Fibroblast of skin of abdomen (primary cell): ENCODE measurements at places on chromosomes 16 and 17.
A peak's percentile ranks its signal among the peaks of the same experiment; 100 is the strongest.

- DNase-seq: no peak
Observed at GRCh38 chr17:4449736-4450135, 16.0 kb downstream of the SPNS3 start.

DNA sequence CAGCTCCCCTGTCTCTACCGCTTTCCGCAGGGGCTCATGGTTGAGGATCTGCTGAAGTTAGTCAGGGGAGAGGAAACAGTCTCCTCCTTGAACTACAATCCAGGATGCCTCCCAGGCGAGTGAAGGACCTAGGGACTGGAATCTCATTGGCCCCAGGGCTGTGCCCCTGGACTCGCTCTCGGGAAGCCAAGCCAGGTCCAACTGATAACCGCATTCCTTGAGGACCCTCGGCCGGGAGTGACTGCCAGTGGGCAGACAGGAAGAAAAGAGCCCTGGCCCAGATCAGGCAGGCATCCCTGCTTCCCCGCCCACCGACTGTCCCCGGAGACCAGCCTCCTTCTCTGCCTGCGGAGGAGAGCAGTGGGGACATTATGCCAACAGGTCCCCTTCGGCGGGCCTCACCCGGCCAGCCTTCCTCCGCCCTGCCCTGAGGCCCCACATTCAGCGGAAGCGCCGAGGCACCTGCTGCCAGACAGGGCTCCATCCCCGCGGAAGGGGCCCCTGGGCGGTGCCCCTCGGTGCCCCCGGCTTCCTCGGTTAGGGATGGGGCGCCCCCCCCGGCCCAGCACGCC is 776 bp downstream of the LRRC75A start:
- no peak for DNase-seq

- DNase-seq: no peak
Observed at GRCh38 chr16:54870151-54870550, 60.5 kb upstream of the IRX5 start.

- no peak for DNase-seq
Observed at GRCh38 chr16:50530277-50531236, 17.6 kb upstream of the NKD1 start.

- no peak for DNase-seq
Observed at GRCh38 chr17:15422392-15422965, 44.9 kb downstream of the CDRT4 start.

GRCh38 chr16:54397190-54397835 is 110.7 kb upstream of the IRX3 start:
- peak; percentile 54 for DNase-seq

DNA sequence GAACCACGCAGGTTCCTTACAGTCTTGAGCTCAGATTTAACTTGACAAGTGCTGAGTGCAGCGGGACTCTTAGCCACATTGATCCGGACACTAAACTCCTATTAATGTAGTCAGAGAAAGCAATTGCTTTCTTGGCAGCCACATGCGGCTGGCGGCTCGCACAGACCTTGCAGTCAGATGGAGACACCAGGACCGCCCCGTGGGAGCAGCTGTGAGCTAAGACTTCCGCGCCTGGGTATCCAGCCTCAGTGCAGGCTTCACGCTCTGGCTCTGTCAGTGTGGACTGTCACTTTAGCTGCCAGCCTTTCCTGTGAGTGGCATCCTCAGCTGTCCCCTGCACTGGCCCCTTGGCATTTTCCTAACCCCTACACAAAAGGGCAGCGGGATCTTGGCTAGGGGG is 80.9 kb upstream of the NLRP1 start:
- DNase-seq: no peak

- no peak for DNase-seq
Observed at GRCh38 chr16:3546986-3547682, 30.1 kb downstream of the NLRC3 start.

DNA sequence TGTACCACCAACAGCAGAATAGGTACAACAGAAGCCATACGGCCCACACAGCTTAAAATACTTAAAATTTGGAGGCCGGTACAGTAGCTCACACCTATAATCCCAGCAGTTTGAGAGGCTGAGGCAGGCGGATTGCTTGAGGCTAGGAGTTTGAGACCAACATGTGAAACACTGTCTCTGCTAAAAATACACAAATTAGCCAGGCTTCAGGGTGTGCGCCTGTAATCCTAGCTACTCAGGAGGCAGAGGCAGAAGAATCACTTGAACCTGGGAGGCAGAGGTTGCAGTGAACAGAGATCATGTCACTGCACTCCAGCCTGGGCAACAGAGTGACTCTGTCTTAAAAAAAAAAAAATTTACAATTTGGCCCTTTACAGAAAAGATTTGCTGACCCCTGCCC is 17.0 kb downstream of the GFOD2 start:
- no peak for DNase-seq

DNA sequence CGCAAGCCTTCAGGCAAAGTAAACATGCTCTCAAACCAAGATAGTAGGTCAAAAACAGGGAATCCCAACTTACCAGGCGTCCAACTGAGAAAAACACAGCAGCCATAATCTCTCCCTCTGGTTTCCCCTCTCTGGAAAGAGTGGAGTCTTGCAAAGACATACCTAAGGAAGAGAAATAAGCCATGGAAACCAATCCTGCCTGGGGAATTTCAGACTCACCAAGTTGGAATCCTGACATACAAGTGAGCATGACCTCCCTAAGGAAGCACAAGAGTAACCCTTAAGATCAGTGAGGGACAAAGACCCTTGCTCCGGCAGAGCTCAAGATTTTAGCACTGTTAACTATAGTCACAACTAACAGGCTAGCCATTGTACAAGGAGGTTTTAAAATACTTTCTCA is 4.1 kb downstream of the ZNF624 start:
- no peak for DNase-seq

DNA sequence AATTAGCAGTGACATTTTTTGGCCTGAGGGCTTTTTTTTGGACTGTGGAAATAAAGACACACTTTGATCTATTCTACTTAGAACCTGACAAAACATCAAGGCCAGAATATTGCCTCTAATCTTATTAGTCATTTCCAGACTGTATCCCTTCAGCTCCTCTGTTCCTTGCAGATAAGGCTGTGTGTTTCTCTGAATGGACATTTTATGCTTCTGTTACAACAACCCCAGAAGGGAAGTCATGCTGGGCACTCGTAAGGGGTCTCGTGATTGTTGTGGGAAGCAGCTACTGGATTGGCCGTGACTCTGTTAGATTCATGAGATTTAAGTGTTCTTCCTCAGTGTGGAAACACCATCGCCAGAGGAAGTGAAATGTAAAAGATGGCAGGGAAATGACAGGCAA is 31.6 kb upstream of the HS3ST2 start:
- DNase-seq: no peak

DNA sequence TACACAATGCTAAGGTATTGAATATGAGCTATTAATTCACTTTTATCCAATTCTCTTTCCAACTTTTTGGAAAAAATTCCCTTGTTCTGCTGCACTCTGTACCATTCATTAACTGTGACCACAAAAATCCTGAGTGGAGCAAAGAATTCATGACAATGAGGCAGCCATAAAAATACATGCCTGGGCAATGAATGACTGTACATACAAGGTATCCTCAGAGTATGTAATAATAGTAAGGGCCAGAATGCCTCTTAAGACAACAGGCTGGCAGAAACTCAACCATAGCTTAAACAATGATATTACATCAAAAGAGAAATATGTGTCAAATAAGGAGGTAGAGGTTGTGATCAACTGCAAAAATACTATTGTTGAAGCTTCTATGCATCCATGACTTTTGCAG is 74.7 kb upstream of the CA10 start:
- no peak for DNase-seq

GRCh38 chr16:73210686-73211085 is 162.8 kb upstream of the ZFHX3 start:
- DNase-seq: no peak

DNA sequence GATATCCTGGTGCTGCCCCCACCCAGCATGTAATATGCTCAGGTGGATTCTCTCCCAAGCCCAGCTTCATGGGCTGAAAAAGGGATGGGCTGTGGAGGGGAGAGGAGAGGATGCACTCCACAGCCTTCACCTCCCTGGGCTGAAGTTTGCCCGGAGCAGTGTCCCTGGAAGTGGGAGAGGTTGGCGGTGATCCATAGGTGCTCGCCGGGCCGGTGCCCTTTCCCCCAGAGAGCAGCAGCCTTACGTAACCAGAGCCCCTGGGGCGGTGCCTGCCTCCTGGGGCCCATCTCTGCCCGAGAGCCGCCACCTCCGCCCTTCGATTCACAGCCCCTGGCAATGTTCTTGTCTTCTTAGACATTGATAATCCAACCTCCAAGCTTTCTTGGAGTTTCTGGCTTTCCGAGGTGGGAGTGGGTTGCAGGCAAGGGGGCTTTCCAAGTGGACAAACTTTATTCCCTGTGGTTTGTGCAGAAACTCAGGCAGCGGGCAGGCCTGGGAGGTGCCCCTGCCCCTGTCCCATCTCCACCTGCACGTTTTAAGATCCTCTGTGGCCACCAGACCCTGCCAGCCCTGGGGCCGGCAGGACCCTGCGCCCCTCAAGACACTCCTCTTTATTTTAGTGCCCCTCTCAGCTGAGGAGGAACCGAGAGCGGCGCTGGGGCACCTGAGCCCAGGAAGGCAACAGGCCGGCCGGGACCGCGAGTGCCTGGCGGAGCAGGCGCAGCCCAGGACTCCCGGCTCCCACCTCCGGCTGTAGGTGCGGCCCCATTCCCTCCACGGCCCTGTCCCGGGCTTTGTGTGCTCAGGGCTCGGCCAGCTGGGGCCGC is 3.1 kb upstream of the WDR90 start:
- no peak for DNase-seq

DNA sequence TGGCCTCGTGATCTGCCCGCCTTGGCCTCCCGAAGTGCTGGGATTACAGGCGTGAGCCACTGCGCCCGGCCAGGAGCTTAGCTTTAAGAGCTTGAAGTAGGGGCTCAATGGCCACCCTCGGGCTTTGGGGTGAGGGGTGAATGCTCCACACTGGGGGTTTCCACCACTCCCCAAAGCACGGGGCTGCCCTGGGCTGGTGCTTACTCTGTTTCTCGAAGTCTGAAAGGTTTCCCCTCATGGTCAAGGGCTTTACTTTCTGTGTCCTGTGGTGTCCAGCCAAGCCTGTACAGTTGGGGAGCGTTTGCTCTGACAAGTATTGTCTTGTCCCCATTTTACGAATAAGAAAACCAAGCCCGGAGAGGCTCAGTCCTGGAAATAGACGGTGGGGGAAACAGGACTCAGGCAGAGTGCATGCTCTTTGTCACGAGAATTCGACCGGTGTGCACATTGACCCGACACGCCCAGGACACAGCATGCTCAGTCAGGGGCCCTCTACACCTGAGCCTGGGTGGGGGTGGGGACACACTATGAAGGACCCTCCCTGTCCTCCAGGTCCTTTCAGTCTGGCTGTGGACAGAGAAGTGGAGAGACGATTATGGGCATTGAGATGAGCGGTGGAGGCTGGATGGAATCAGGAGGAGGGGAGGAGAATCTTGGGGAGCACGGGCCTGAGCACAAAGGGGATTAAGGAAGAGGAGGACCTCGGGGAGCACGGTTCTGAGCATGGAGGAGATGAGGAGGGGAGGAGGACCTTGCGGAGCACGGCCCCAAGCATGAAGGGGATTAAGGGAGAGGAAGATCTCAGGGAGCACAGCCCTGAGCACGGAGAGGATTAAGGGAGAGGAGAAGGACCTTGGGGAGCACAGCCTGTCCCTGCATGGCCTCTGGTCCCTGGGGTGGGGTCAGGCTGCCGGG is 7.5 kb downstream of the CD7 start:
- DNase-seq: no peak

- DNase-seq: no peak
Observed at GRCh38 chr16:11372073-11372828, 27.0 kb downstream of the RMI2 start.

DNA sequence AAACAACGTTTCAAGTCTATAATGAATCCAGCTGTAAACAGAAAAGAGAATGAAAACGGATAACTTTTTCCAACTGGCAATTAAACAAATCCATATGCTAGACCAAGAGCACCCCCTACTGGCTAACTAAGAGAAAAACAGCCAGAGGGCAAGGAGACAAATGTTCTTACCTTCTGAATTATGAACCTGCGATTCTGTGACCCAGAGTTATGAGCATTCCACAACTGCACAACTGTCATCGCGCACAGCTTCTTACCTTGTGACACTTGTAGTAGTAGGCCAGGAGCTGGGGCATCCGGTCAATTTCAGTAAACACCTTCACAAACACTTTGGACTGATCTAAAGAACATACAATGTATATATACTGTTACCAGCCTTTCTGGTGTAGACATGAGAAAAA is 18.6 kb downstream of the COG7 start:
- DNase-seq: peak; percentile 60

- no peak for DNase-seq
Observed at GRCh38 chr17:76390003-76390421, 5.6 kb downstream of the SPHK1 start.

DNA sequence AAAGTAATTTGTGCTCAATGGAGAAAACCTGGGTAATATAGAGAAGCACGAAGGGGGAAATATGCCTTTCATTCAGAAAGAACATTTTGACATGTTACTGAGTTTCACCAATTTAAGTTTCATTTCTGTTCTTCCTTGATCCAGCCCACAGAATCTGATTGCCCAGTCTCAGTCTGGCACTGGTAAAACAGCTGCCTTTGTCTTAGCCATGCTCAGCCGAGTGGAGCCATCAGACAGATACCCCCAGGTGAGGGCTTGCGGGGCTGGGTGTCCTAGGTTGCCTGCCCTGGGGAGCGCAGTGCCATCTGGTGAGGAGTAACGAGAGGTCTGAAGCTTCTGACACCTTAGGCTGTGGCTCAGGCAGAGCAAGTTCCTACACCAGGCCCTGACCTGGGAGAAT is 17.7 kb downstream of the DDX19A start:
- DNase-seq: no peak

DNA sequence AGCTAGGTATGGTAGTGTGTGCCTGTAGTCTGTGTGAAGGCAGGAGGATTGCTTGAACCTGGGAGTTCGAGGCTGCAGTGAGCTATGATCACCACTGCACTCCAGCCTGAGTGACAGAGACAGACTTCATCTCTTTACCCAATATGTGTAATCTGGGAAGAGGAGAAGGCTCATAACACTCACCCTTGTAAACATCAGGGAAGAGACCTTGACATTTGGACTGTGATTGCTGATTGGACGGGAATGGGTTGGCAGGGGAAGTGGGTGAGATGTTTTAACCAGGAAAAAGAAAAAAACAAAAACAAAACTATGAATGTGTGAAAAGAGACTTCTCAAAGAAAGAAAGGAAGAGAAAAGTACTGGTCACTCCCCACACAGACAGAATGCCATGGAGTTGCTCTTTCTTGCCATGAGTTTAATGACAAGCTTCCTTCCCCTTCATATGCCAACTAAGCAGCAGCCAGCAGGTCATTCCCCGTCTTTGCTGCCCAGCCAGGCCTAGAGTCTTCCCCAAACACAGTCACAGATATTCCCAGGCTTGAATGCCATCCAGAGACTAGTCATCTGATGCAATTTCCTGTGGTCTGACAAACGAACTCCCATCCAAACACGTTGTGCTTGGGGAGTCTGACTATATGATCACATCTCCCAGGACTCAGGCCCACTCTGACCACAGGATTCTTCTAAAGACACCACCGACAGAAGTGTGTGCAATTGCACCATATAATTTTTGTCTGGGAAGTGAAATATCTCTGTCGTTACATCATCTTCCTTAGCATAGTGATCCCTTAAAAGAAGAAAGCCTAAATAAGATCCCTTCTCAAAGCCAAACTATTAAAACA is 3.6 kb upstream of the XAF1 start:
- peak; percentile 100 for DNase-seq
